Thoracic aorta endothelial cell (primary cell): ENCODE measurements at places on chromosomes 2 and 18. TPM values are rescaled to one million over a fixed set of nuclear protein-coding genes. Genes with fewer than 3 reads are reported as not detected.

Gene SPRED2
- 5.6 and 6.7 TPM in 2 replicates for total RNA-seq

Gene TLX2
- not detected in 2 replicates for total RNA-seq

Gene MARCHF4
- total RNA-seq: 9.6 and 10.9 TPM in 2 replicates

Gene TBC1D8
- 60.9 and 62.6 TPM in 2 replicates for total RNA-seq

Gene SCN9A
- total RNA-seq: 1.1 and 2.1 TPM in 2 replicates

Gene LRP1B
- 0.07 and 0.13 TPM in 2 replicates for total RNA-seq

Gene C2orf80
- not detected in 2 replicates for total RNA-seq

Gene COX5B
- total RNA-seq: 158 and 192 TPM in 2 replicates

Gene TFCP2L1
- not detected in 2 replicates for total RNA-seq

Gene HOXD13
- total RNA-seq: not detected in 2 replicates

Gene SFXN5
- total RNA-seq: 16.0 and 19.1 TPM in 2 replicates

Gene NTSR2
- total RNA-seq: not detected in 2 replicates

Gene NCL
- 378 and 414 TPM in 2 replicates for total RNA-seq

Gene AKAIN1
- total RNA-seq: not detected in 2 replicates
